ENCODE measurements at places on chromosomes 5 and 9.

GRCh38 chr9:14565352-14566016 lies 127.7 kb downstream of the ZDHHC21 start:
- no peak for DNase-seq

DNA sequence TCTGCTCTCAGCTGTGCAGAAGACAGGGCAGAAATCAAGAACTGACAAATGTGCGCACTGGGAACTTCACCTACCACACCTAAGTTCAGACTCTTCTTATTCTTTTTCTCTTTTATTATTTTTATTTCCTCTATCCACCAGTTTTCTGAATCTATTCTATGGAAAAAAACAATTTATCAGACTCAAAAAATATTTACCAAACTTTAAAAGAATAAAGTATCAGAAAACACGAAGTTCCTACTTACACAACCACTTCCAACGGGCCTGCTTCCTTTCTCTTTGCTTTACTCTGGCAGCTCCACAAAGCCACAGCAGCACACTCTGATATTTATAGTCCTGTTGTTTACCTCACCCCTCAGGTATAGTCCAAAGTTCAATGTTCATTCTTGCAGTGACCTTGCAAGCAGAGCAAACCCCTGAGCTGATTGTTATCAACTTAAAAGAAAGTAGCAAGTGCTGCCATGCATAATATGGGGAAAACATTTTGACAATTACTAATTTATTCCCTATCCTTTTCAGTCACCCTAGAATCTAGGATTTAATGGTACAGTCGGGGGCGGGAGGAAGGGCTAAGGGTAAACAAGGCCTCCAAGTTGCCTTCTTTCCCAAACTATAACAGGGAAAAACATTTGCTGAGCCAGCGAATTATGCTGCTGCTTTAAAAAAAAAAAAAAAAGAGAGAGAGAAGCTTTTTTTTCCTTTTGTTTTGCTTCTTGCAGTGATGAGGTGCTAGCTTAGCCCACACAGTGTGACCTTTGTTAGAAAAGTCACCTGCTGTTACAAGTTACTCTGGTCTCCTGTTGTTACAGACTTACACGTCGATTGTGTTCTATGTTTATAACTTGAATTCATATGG lies at the start of gene SELENOP:
SELENOP (minus strand) TSS at position 302 of the 856 bp plus-strand sequence. CDS start 3,539 bp downstream, outside the sequence.
- DNase-seq = peak; percentile 5

DNA sequence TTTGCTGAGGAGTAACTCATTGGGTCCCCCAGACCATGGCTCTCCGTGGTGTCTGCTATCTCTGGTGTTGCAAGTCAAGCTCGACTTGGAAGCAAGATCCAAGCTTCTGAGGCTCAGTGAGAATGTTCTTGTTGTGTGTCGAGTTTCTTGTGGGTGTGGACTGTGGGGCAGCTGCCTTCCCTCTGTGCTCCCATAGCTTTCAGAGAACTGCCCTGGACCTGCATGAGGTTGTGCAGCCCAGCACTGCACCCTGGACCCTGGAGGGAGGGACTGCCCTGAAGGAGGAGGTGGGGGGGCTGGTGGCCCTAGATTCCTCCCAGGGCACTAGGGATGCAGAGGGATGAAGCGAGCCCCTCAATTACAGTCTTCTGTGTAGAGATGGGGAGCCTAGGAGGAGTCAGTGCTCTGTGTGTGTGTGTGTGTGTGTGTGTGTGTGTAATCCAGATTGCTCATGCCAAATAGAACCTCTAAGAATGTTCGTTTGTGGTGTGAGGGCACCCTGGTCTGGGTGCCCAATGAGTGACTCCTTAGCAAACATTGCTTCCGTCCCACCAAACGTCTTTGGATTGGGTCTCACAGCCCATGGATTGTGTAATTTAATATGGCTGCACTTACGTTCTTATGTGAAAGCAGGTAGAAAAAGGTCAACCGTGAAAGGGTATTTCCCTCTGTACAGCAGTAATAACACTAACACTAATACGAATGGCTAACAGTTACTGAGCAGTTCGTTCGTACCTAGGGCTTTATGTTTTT lies 143.3 kb upstream of the LMX1B start:
- no peak for DNase-seq

DNA sequence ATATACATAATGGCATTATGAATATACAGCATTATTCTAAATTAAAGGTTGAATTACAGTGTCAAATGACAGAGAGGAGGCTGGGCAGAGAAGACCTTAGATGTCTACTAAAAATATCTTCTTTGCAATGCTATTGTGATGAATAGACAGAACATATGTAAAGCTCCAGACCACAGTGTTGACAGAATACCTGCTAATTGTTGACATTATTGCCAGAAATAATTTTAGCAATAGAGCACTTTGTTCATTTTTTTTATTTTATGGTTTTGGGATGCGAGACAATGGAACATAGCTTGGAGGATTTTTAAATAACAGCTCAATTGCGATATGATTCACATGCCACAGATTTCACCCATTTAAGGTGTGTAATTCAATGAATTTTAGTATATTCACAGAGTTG lies 508.8 kb downstream of the PSAT1 start:
- DNase-seq = no peak

DNA sequence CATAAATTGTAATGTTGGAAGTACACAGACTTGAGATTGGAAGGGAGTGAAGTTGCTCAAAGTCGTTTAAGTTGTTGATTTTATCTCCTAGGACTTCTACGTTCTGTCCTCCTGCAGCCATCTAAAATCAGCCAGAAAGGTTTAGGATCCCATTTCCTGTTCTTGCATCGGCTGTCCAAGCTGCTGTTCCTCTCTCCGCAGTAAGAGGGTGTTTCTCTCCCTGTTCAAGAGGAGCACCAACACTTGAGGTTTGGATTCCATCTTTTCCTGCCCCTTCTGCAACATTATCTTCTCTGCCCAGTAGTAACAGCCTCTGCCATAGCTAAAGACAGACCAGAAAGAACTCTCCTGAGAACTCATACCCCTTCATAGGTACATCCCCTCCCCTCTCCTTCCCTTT lies 373.4 kb downstream of the GADD45G start:
- no peak for DNase-seq

DNA sequence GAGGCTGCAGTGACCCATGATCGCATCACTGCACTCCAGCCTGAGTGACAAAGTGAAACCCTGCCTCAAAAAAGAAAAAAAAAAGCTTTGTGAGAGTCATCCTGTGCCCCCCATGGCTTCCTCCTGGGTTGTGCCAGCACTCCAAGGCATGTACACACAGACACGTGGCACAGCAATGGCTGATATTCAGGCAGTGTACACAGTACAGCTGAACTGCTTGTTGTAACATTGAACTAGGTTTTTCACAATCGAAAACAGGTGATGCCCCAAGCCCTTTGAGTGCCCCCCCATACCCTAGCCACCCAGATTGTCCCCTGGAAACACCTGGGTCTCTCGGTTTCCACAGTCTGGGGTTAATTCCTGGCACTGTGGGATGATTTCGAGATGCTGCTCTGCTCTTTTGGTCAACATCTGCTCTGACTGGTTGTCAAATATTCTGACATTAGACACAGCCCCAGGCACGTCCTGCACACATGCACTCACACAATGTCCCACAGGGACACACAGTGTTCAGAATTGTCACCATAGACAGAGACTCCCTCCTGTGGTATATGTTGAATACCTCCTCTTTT lies 9.2 kb downstream of the SPINK4 start:
- DNase-seq = no peak

- no peak for DNase-seq
Measured at GRCh38 chr5:60101573-60101972, 208.0 kb upstream of the PDE4D start.

GRCh38 chr9:33140401-33141360 lies 26.5 kb downstream of the B4GALT1 start:
- no peak for DNase-seq
